ENCODE measurements at places on chromosomes 2 and 18.

DNA sequence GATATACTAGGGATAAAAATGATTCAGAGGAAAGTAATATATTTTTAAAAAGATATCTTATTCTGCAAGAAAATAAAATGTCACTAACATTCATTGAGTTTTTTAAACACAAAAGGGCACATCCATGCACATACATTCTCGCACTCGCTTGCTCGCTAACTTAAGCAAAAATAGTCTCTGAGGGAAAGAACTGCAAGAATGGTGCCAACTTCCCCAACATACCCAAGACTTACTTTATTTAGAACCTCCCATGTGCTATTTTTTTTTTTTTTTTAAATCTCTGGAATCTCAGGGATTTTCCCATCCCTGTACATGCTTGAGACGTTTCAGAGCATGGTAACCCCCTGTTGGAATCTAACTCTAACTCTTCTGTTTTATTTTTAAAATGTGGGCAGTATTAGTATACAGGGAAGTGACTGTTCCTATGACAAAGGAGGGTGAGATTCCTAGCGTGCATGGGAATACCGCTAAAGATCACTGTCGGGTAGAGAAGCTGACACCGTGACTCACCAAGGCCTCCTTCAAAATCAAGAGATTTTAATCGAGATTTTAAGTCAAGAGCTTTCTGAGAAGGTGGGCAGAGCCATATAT, 187.9 kb upstream of the ZEB2 start:
- DNase-seq, result no peak

DNA sequence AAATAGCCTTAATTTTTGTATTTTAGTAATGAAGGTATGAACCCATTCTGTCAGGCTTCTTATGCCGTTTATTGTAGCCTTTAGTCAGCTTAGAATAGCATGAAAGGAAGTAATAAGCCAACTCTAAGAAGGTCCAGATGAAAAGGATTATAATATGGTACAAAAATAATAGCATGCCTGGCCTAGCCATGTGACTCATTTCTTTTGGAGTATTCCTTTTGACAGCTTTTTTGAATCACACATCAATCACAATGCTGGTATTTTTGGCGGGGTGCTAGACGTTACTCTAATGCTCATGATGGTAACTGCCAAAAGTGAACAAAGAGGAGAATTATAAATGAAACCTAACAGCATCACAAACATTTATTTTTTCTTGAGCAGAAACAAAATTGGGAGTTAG, 19.9 kb downstream of the FMNL2 start:
- DNase-seq, result peak; percentile 23

- DNase-seq, result no peak
Measured at GRCh38 chr2:127034051-127034450, 72.9 kb downstream of the BIN1 start.

DNA sequence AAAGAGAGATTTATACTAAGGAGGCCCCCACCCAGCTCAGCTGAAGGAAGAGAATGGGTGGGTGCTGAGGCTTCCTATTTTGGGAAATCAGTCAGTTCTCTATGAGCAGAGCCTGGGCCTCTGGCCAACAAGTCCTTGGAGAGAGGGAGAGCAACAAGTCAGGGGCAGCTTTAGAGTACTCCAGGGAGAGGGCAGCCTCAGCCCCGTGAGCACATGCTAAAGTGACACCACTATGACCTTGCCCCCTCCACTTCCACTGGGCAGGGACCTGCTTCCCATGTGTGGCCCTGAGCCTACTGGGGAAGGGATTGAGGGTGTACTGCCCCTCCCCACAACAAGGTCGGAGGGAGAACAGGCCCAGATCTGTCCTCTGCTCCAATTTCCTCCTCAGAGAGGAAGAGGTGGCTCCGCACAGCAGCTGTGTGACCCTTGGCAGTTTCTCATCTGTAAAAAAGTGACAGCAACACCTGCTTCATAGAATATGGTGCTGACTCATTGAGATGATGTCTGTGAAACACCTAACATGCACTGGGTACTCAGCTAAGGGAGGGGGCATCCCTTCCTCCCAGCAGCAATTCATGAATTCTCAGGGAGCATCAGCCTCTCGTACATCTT, 72.9 kb downstream of the CLHC1 start:
- DNase-seq, result no peak

- no peak for DNase-seq
Measured at GRCh38 chr18:67951137-67951536, 434.6 kb upstream of the DSEL start.

GRCh38 chr2:11899264-11899818, 152.9 kb downstream of the LPIN1 start:
- peak; percentile 80 for DNase-seq

DNA sequence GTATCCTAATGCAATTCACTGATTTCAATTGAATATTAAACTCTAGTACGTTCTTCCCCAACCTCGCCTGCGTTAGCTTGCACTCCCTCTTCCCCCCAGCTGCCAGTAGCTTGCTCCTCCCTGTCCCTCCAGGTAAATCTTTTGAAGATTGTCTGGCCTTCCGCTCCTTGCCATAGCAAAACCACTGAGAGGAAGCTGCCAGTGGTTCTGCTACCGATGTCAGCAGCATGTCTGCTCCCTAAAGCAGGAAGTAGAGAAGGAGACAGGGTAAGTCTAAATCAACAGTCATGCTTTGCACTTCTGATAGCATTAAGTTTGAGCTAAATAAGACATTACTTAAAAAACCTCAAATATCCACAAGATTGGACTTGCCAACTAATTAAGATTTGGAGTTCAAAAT, 89.1 kb downstream of the SCN2A start:
- no peak for DNase-seq

DNA sequence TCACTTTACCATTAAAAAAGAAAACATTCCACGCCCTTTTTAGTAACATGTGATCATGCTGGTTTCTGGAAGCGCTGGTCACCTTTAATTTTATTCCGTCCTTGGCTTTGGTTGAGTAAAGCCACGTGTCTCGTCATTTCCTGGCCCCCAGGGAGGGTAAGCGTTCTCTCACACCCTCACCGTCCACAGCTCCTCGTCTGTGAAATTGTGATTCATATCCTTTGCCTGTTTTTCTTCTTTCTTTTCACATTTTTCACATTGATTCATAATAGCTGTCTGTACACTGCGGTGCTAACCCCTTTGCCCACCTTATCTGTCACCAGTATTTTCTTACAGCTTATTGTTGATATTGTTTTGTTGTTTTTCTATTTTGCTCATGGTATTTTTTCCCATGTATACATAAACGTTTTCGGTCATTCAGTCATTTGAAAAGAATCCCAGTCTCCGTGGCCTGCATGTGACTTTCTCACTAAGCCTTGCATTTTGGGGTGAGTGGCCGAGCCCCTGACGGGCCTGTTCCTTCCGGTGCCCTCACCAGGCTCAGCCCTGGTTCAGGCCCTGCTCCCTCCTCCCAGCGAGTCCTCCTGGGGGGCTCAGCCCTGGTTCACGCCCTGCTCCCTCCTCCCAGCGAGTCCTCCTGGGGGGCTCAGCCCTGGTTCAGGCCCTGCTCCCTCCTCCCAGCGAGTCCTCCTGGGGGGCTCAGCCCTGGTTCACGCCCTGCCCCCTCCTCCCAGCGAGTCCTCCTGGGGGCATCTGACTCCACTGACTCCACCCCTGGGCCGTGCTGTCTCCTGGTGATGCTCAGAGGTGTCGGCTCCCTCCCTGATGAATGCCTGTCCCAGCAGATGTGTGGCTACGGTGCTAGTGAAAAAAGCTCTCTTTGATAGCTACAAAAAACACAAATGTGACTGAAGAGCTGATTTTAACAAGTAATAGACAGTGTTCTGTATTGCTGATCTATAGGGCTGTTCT, 249.7 kb upstream of the PXDN start:
- peak; percentile 0 for DNase-seq

GRCh38 chr2:83587309-83587708, 871.8 kb downstream of the SUCLG1 start:
- no peak for DNase-seq

- no peak for DNase-seq
Measured at GRCh38 chr2:113220970-113221708, 47.4 kb downstream of the PSD4 start.

GRCh38 chr2:37357069-37357468, 12.6 kb downstream of the QPCT start:
- no peak for DNase-seq

GRCh38 chr18:7174344-7175095, 56.4 kb upstream of the LRRC30 start:
- no peak for DNase-seq
